ENCODE measurements at places on chromosomes 4 and X.

- no peak for DNase-seq
These were observed 79.7 kb upstream of the VEGFC start for GRCh38 chr4:176872461-176872860.

- DNase-seq = no peak
These were observed 13.0 kb upstream of the FGF5 start for GRCh38 chr4:80253510-80253909.

DNA sequence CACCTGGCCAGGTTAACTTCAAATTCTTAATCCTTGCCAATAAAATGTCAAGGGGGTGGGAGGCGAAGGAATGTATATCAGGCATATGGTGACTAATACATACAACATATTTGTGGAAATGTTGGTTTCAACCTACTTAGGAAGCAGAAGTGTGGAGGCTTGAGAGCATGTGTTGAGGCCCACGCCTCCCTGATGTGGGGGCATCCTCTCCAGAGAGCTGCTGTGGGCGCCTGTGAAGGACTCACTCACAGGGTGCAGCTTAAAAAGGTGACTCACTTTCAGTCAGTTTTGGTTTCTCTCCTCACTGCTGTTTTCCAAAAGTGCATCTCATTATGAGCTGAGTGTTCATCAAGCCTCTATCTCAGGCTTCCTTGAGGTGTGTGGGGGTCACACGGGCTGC is 27.5 kb downstream of the LNX1 start:
- peak; percentile 82 for DNase-seq

GRCh38 chrX:154120567-154120966 is 23.1 kb upstream of the MECP2 start:
- no peak for DNase-seq

DNA sequence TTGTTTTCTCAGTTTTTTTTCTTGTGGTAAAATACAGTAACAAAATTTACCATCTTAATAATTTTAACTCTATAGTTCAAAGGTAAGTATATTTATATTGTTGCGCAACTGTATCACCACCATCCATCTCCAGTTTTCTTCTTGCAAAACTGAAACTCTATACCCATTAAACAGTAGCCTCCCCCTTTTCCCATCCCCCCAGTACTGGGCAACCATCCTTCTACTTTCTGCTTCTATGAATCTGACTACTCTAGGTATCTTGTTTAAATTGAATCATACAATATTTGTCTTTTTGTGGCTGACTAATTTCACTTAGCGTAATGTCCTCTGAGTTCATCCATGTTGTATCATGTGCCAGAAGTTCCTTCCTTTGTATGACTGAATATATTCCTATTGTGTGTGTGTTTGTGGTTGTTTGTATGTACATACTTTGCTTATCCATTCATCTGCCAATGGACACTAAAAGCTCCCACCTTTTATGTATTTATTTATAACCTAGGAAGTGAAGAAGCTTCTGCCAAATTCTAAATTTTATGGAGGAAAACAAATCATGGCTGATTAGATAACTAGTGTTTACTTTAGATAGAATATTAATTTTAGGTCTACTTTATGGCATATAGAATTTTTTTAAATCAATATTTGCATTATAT is 10.0 kb downstream of the ABHD18 start:
- no peak for DNase-seq

- DNase-seq = no peak
These were observed 154.4 kb upstream of the KLF3 start for GRCh38 chr4:38509551-38509950.

DNA sequence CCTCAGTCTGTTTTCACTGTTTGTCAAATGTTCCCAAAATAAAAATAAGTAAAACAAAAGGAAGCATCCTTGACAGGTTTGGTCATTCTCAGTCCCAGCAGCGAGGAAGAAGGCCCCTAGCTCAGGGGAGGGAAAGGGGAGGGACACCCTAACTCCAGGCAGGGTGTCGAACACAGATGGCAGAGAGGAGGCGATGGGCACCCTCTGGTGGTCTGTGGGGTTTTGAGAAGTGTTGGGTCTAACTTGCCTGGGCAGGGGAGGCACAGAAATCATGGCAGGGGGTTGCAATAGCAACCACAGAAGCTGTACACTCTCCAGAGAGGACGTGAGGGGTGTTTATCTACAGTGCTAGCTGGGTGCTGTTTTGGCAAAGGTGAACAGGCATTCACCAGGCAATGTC is 229.8 kb upstream of the SFRP2 start:
- DNase-seq = no peak

DNA sequence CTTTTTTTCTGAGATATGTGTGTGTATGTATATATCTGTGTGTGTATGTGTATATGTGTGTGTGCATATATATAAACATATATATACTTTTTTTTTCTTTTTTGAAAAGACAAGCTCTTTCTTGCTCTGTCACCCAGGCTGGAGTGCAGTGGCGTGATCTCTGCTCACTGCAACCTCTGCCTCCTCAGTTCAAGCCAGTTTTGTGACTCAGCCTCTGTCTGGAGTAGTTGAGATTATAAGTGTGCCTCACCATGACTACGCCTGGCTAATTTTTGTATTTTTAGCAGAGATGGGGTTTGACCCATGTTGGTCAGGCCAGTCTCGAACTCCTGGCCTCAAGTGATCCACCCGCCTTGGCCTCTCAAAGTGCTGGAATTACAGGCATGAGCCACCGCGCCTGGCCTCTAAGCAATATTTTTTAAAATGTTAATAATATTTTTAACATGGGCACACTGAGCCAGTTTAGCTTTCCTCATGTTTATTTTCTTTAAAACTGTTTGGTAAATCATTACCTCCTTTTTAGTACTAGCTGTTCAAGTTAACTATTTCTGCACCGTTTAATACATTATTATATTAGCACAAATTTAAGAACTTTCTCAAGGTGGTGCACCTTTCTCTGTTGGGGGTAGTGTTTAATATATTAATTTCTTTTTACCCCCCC is 33.3 kb downstream of the BBS12 start:
- DNase-seq = no peak

DNA sequence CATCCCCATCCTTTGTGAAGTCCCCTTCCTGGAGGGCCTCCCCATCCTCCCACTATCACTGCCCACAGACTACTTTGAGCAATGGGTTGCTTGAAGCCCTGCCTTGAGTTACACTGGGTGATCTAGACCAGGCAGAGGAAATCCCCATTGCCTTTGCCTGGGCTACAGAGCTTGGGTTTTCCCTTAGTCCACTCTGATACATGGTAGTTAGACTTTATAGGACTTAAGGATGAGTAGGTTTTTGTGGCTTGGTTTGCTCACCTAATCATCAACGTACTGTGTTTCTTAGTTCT is 56.6 kb downstream of the TMEM131L start:
- no peak for DNase-seq

GRCh38 chr4:56129431-56129861 is 180.7 kb downstream of the CEP135 start:
- DNase-seq = no peak

DNA sequence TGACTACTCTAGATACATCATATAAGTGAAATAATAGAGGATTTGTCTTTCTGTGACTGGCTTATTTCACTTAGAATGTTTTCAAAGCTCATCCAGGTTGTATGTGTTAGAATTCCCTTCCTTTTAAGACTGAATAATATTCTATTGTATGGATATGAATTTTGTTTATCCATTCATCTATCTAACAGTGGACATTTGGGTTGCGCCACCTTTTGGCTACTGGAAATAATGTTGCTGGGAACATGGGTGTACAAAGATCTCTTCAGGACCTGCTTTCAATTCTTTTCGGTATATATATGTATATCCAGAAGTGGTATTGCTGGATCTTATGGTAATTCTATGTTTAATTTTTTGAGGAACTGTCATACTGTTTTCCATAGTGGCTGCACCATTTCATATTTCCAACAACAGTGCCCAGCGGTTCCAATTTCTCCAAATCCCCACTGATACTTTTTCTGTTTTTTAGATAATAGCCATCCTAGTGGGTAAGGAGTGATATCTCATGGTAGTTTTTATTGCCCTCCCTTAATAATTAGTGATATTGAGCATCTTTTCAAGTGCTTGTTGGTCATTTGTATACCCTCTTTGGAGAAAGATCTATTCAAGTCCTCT is 3.4 kb upstream of the SCD5 start:
- DNase-seq = no peak

GRCh38 chr4:92843784-92844183 is 540.0 kb downstream of the GRID2 start:
- no peak for DNase-seq

GRCh38 chrX:31024866-31025265 is 47.0 kb downstream of the FTHL17 start:
- DNase-seq = no peak

DNA sequence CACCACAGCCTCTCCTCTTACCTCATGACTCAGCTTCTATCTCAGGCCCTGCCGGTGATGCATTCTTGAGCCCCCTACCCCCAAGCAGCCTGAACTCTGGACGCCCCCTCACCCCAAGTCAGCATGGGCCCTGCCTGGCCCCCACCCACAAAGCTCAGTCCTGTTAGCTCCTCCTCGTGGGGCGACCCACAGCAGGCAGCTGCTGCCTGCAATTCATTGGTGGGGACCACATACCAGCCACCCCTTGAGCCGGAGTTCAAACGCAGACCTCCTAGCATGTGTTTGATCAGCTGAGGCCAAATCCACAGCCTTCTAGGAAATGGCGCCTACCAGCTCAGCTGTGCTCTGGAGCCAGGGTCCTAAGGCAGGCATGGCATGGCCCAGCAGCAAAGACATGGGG is 111.8 kb downstream of the EFNB1 start:
- no peak for DNase-seq

DNA sequence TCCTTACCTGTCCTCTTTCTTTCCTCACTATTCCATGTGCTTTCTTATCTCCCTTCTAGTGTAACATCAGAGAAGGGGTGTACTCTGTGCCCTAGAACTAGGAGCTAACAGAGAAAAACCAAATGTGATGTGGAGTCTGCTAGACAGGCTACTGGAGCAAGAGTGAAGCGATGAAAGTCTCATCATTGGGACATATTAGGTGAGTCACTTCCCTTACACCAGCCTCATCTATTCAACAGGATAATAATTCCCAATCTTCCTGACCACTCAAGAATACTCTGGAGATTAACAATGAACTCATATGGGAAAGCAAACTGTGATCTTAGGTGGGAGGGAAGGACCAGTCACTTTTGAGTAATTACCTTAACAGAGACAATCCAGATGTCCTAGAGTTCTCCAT is 58.1 kb downstream of the RAB40A start:
- DNase-seq = no peak

DNA sequence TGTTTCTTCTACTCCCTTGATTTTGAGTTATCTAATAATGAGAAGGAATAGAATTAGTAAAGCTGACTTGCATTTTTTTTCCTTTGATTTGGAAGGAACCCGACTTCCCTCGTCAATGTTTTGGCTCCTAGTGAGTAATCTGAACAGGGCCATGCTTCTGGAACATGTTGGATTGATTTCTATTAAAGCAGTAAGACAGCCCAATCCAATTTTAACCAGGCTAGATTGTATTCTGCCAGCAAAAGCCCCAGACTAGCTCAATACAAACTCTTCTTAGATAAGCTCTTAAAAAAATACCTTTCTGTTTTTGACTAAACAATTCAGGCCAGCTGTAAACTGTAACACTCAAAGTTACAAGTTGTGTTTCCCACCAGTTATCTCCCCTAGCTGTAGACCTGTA is 126.2 kb downstream of the IRS4 start:
- no peak for DNase-seq

GRCh38 chrX:142977128-142977914 is 48.4 kb upstream of the SPANXN4 start:
- DNase-seq = no peak

DNA sequence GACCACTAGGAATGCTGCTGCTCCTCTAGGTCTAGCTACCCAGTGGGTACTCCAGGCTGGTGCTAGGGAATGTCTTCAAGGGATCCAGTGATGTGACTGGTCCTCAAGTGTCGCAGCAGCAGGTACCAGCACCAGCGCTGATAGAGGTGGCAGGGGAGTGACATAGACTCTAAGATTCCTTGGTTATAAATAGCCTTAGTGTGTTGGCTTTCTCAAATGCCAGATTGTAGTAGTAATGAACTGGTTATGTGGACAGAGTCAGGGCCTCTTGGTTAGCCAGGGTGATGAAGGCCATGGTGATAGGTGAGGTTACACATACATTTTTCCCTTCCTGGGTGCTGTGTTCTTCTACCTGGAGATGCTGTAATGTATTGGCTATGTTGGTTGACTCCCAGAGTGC is 38.3 kb downstream of the DCLK2 start:
- DNase-seq = no peak

DNA sequence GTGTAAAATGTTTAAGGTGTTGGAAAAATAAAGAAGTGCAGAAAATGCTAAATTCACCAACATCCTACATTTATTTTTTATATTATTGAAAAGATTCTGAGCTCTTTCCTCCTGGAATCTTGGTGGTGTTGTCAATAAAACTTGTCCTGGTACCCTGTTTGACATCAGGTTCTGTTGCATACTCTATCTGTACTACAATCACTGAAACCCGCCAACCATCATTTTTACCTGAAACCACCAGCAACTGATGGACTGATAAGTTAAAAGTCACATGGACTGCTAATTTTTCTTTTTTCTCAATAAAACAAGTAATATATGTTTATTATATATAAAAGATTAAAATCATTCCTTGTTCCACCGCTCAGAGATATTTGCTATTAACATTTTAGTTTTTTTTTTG is 23.4 kb downstream of the STAP1 start:
- no peak for DNase-seq

DNA sequence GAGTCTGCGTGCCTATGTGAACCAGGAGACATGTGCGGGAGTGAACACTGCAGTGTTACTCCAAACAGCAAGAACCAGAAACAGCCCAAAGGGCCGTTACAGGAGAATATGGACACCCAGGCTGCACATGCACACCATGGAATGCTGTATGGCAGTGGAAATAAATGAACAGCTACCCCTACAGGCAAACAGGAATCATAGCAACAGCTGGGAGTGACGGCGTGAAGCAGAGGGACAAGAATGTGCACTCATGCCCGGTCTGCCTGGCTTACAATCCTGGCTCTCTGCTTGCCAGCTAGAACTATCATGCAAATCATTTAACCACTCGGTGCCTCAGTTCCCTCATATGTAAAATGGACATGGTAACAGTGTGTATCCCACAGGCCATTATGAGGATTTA is 16.6 kb downstream of the GPKOW start:
- no peak for DNase-seq

- no peak for DNase-seq
These were observed 37.1 kb downstream of the SLC39A8 start for GRCh38 chr4:102308032-102308799.

- DNase-seq = no peak
These were observed 220.4 kb downstream of the SPRY1 start for GRCh38 chr4:123616951-123617461.

- no peak for DNase-seq
These were observed 26.5 kb upstream of the ATOH1 start for GRCh38 chr4:93802045-93802444.

- DNase-seq = no peak
These were observed 8.6 kb upstream of the TKTL2 start for GRCh38 chr4:163482190-163482589.

- no peak for DNase-seq
These were observed 207.4 kb upstream of the MAOA start for GRCh38 chrX:43448688-43449087.

DNA sequence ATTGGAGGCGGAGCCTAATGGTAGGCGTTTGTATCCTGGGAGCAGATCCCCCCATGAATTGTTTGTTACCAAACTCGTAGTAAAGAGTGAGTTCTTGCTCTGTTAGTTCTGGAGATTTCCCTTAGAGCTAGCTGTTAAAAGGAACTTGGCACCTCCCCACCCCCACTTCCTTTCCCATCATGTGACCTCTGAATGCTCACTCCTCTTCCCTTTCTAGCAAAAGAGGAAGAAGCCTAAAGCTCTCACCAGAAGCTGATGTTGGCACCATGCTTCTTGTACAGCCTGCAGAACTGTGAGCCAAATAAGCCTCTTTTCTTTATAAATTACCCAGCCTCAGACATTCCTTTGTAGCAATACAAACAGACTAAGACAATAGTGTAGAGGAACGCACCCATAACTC is 13.8 kb upstream of the ATOH1 start:
- no peak for DNase-seq
